HT1080 (cell line): ENCODE measurements at places on chromosomes 6 and 20. TPM values are rescaled to one million over a fixed set of nuclear protein-coding genes. Genes with fewer than 3 reads are reported as not detected.

The RFX6 gene
- not detected in 2 replicates for total RNA-seq

The CLPSL2 gene
- total RNA-seq: not detected in 2 replicates

The ABRACL gene
- 64.3 and 67.0 TPM in 2 replicates for total RNA-seq

The EYA4 gene
- 18.5 and 23.7 TPM in 2 replicates for total RNA-seq

The VSX1 gene
- not detected in 2 replicates for total RNA-seq

The HAO1 gene
- total RNA-seq: 0.39 TPM in 1 of 2 replicates, not detected in the other

The SLC17A3 gene
- not detected in 2 replicates for total RNA-seq

The TFEB gene
- total RNA-seq: 4.5 and 5.5 TPM in 2 replicates
